ENCODE measurements at places on chromosomes 5 and 9.

DNA sequence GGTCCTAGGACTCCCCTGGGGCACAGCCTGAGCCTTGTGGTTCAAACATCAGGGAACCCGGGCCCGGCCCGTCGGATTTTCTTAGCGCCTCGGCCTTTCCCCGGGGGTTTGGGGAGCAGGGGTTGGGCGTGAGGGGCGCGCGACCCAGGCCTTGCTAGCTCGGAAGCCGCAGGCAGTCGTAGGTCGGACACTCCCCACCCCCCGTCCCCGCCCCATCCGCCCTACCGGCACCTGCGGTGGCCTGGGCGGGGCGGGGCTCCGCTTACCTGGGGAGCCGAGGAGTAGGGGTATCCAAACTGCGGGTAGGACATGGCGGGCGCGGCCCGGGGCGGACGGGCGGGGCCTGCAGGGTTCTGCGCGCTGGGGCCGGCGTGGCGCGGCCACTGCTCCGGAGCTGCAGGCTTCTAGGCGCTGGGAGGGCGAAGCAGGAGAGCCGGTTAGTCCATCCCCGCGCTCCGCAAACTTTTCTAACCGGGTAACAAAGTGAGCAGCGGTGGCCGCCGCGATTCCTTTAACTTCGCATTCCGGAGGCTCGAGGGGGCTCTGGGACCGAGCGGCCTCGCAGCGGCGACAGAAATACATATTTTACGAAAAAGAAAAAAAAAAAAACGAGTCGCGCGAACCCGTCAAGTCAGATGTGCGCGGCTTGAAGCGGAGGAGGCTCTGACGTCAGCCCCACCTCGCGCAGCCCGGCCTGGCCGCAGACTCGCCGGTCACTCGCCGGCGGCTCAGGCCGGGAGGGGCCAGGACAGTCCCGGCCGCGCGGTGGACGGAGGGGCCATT is at the start of gene IRX4:
Gene IRX4, minus strand, starts transcription at position 589 of the 783 bp plus-strand sequence. Its CDS starts 278 bp downstream, at position 311.
- DNase-seq, result peak; percentile 76

GRCh38 chr5:1415059-1415425 is 30.2 kb downstream of the SLC6A3 start:
- peak; percentile 66 for DNase-seq

DNA sequence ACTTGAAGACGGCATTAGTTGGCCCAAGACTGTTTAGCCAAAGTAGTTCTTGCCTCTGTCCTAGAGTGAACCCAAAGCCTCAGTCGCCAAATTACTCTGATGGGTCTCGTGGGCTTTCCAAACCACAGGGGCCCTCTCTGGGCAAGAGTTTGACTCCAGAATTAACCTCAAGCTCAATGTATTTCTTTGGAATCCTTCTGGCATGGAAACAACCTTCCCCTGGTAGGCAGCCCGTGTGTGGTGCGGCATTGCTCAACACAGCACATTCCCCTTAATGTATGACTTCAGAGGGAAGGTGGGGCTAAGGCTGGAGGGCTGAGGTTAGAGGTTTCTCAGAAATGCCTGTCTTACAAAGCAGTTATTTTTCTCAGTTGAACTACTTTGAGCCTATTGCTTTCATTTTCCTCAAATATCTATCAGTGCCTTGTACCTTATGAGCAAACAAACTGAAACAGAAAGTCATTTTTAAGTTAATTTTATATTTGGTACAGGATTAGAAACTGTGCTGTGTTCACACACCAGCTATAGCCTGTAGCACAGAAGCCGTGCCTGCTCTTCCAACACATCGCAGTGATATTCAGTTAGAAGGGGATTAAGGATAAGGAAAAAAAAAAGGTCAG is 123.9 kb upstream of the HAPLN1 start:
- DNase-seq, result no peak

DNA sequence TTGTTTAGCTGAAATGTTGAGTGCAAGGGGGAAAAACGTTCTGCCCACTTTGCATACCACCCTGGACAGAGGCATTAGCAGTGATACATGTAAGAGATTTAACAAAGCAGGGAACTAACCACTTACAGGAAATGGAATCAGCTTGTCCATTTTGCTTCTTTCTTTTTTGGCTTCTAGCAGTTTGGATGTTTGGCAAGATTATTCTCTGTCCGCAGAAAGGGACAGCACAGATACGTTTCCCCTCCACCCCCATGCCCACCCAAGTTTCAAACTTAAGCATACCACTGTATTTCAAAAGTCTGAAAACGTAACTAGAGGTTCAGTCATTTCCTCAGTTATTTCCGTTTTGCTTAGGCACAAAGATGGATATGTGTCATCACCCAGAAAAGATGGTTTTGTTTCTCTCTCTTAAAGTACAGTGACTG is 118.4 kb downstream of the GDNF start:
- DNase-seq, result no peak

All from RWPE2 (cell line).